ENCODE measurements at places on chromosomes 1 and 21.

GRCh38 chr1:181423301-181423918, 59.9 kb upstream of the CACNA1E start:
- DNase-seq = peak; percentile 46

- DNase-seq = no peak
Observed at GRCh38 chr1:185803241-185803640, 69.0 kb downstream of the HMCN1 start.

GRCh38 chr21:42452401-42453223, 43.4 kb downstream of the RSPH1 start:
- no peak for DNase-seq

DNA sequence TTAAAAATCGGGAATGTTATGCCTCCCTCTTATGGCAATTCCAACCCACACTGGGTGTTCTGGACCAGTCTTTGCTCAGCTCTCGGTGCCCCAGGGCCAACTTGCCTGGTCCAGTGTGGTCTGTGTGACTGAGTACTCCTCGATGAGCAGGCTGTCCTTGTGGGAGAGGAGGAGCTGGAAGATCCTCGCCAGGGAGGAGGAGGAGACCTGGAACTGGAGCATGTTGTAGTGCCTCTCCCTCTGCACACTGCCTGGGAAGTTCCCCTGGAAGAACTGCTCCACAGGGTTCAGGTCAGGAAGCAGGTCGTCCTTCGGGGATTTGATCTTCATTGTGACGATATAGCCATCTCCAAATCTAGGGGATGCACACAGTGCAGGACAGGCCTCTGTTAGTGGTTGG, 88.5 kb upstream of the GCLM start:
- DNase-seq = no peak

DNA sequence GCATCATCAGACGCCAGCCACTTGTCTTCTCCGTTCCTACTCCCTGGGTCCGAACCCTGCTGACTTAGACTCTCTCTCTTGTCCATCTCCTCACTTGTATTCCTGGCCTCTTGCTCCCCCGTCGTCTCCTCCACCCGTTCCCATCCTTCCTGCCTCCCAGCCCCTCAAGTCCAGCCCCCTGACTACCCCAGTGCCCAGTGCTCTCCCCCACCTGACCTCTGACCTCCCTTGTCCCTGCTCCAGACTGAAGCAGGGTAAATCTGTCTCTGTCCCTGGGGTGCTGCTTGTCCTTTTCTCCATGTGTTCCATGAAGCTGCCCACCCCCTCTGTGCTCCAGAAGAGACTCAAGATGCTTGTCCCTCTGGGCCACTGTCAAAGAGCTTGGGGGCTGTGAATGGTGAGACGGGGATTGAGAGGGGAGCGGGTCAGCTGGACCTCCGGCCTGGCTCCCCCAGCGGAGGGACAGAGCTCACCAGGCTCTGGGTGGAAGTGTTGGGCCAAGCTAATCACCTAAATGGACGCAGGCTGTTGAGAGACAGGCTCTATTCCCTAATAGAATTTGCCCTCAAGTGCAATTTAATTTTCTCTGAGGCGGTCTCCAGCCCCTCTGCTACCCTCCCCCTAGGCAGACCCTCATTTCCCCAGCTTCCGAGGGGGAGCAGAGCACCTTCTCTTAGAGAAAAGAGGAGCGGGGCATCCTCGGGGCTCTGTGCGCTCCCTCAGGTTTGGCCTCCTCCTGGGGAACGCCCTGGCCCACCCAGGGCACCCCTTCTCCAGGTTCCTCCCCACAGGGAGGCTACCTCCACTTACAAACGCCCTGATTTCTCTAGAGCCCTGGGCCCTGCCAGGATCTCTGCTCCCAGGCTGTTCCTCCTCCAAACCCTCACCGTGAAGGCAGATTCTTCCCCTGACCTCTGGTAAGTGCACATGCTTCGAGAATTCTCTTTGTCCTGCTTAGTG, 11.0 kb upstream of the LHX4 start:
- DNase-seq = no peak

- peak; percentile 98 for DNase-seq
Observed at GRCh38 chr1:225508538-225509375, 80.9 kb upstream of the LBR start.
